ENCODE measurements at places on chromosomes 5 and 9.

DNA sequence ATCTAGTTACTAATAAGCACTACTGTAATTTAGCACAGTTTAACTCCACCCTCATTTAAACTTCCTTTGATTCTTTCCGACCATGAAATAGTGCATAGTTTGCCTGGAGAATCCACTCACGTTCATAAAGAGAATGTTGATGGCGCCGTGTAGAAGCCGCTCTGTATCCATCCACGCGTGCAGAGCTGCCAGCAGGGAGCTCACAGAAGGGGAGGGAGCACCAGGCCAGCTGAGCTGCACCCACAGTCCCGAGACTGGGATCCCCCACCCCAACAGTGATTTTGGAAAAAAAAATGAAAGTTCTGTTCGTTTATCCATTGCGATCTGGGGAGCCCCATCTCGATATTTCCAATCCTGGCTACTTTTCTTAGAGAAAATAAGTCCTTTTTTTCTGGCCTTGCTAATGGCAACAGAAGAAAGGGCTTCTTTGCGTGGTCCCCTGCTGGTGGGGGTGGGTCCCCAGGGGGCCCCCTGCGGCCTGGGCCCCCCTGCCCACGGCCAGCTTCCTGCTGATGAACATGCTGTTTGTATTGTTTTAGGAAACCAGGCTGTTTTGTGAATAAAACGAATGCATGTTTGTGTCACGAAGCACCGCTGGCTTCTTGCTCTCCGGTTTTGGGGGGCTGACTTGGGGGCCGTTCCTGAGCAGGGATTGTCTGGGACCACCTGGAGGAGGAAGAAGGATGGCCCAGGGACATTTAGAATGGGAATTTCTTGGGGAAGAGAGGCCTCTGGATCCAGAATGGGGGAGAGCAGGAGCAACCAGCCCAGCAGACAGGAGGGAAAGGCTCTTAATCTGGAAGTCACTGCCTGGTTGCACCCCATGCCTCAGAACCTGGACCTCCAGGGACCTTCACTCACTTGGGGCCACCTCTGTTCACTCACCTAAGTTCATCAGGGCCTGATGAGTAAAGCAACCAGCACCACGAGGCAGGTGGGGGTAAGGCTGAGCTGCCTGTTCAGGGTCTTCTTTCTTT lies 35.4 kb downstream of the CXXC5 start:
- no peak for DNase-seq

DNA sequence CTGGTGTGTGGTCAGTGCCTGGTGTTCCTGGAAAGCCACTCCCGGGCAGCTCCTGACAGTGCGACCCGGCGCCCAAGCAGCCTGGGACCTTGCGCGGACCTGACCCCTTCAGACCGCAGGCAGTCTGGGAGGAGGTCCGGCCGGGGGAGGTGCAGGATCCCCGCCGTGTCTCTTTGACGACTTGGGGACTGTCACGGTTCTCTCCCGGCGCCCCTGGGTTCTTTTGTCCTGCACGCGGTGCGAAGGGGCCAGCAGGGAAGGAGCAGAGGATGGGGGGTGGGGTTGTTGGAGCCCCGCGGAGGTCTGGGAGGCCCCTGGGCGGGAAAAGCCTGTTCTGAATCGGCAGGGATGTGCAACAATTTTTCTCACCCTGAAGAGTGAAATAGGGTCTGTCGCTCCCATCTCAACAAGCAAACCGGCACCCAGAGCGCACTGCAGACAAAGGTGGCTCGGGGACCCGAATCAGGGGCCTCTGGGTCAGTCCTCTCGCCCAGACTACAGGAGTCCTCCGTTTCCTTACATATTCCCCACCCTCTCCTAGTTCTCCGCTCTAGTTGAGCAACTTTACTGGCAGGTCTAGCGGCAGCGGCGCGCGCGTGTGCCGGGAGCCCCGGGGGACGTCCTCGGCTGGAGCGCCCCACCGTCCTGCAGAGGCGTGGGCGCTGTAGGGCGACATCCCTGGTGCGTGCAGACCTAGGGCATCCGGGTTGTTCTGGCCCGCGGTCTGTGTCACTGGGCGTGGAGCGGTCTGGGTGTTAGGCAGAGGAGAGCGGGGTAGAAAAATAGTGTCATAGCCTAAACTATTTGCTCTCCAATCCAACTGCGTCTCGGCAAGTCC lies 1.2 kb downstream of the VCAN start:
- peak; percentile 61 for DNase-seq

DNA sequence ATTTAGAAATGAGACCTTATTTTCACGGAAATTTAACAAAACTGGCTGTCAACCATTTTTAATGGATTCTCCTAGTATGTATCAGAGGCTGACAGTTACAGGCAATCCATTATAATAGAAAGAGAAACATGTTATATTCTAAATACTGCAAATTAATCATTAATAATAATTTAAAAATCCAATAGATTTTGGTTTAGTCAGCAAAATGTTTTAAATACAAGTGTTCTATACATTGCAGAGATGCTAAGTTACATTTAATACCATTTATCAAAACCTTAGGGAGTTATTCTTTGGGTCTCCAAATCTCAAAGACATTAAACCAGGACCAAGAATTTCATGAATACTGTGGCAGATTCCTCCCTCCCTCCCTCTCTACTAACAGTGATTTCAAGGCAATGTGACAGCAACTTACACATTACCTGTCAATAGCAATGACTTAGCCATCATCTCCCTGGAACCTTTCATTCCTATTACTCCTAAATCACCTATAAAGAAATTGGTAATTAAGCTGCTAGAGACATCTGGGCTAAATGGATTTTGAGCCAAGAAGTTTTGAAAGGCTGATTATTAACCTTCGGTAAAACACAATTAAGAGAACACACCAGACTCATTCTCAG lies 768.5 kb upstream of the DMAC1 start:
- DNase-seq = no peak

- no peak for DNase-seq
These were observed 92.6 kb upstream of the GAS1 start for GRCh38 chr9:87039809-87040392.

GRCh38 chr9:3824581-3824980 lies 298.8 kb upstream of the RFX3 start:
- no peak for DNase-seq

DNA sequence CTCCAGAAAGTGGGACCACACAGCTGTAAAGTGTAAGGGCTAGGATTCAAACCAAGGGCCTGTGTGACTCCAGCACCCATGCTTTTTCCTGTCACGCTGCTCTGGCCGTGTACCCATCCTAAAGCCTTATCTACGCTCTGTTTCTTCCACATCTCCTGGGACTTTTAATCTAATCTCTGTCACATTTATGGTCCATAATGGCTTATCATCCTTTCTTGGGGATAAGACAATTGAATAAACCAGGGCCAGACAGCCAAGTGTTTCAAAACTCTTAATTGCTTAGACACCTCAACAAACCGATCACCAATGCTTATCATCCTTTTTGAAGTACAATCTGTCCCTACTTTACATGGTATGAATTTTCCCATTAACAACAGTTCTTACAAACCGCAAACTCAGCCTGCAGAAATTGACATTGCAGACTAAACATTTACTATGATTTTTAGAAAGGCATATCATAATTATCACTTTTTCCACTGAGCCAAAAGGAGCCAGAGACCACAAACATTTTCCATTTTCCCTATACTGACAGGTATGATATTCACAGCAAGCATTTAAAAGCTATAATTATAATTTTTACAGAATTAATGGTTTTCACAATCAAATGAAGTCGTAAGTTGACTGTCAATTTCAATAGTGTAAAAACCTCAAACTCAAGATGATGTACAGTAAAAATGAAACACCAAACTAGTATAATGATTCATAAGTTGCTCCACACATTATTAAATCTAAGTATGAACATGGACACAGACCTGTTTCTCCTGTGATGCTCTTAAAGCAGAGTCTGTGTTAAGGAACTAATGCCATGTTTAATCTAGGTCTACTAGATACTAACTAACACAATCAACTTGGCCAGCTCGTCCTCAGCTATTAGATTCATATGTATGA lies 99.5 kb downstream of the FBXW11 start:
- DNase-seq = no peak

DNA sequence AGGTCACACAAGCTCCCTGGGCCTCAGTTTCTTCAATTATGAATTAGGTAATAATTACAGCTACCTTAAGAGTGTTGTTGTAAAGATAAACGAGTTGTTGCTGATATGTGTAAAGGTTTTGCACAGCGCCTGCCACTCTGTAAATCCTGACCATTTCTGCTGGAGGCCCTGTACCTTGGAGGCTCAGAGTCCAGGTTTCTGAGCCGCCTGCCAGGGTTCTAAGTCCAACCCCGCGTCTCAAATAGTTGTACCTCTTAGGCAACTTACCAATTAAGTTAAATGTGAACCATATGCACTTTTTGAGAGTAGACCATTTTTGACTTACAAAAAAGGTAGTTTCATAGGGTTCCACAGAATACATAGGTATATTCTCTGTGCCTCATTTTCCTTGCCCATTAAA lies 156.8 kb upstream of the KLF9 start:
- no peak for DNase-seq

- no peak for DNase-seq
These were observed 523.1 kb upstream of the ZNF462 start for GRCh38 chr9:106339882-106340281.

- DNase-seq = no peak
These were observed 333.6 kb downstream of the CSNK1G3 start for GRCh38 chr5:123845356-123846100.

GRCh38 chr5:83512061-83512745 lies 40.7 kb downstream of the VCAN start:
- no peak for DNase-seq

- no peak for DNase-seq
These were observed 185.5 kb downstream of the HSD17B3 start for GRCh38 chr9:96116275-96117064.

DNA sequence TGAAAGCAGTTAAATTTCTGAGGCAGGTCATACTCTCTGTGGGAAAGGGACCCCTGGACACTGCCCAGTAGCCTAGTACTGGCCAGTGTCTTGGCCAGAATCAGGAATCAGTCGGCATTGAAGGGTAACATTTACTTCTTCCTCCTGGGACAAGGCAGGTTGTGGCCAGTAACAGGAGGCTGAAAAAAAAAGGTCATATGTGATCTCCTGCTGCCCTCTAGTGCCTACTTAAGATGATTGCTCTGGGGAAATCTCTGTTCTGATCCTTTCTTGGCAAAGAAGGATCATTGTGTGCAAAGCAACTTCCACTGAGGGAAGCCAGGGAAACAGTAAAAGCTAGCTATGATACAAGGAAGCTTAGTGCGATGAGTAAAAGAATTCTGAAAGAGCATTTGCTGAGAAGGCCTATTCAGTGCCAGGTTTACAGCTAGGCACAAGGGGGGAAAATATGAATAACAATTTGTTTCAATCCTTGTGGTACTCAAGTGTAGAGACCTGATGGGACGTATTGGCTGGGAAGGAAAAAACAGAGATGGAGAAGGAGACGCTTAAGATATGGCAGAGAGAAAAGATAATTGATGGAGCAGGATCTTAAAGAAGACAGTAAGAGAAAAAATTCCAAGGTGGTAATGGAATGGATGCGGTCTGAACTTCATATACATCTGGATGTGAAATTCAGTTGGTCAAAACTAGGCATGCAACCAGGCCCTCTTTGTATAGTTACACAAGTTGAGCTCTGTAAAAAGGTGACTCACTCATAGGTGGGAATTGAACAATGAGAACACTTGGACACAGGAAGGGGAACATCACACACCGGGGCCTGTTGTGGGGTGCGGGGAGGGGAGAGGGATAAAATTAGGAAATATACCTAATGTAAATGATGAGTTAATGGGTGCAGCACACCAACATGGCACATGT lies 25.8 kb upstream of the TRIM32 start:
- no peak for DNase-seq

- no peak for DNase-seq
These were observed 237.8 kb upstream of the EDIL3 start for GRCh38 chr5:84622461-84622860.

DNA sequence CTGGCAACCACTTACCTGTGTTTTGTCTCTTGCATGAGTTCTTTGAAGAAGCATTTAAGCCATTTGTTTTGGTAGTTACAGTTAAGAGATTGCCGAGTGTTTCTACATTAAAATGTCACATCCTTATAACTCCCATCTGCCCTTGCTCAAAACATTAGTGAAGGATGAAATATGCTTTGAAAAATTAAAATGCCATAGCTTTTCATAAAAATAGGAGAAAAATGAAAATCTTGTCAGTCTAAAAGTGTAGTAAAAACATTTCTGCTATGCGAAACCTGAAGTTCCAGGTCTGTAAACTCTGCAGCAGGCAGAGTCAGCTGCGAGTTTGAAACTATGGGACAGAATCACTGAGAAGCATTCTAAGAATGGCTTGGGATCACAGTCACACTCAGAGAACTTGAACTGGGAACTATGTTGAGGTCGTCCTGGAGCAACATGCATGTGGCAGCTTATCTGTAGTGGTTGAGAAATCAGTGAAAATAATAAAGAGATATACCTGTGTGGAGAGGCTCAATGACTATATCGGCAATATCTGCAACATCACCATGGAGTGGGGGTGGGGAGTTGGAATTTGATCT lies 67.4 kb downstream of the RASGRF2 start:
- no peak for DNase-seq

DNA sequence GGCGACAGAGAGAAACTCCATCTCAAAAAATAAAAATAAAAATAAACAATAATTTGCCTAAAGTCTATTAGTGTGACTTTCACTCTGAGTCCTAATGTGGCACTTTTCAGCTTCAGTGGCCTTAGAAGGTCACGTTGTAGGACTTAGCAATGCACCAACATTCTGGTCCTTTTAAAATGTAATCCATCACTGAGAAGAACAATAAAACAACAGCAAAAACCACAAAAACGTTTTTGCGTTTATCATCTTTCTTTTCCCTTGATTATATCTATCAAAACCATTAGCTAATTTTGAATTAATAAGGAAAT lies 190.1 kb upstream of the ZNF608 start:
- DNase-seq = no peak

DNA sequence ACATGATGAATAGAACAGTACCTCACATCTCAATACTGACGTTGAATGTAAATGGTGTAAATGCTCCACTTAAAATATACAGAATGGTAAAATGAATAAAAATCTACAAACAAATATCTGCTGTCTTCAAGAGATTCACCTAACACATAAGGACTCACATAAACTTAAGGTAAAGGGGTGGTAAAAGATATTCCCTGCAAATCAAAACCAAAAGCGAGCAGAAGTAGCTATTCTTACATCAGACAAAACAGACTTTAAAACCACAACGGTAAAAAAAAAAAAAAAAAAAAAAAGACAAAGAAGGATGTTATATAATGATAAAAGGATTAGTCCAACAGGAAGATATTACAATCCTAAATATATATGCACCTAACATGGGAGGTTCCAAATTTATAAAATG lies 214.0 kb upstream of the MAST4 start:
- no peak for DNase-seq

- no peak for DNase-seq
These were observed 287.4 kb upstream of the ACTBL2 start for GRCh38 chr5:57770039-57770438.

Measured in lower lobe of right lung (tissue), 2 donors.